ENCODE measurements at places on chromosomes 2 and 18.

DNA sequence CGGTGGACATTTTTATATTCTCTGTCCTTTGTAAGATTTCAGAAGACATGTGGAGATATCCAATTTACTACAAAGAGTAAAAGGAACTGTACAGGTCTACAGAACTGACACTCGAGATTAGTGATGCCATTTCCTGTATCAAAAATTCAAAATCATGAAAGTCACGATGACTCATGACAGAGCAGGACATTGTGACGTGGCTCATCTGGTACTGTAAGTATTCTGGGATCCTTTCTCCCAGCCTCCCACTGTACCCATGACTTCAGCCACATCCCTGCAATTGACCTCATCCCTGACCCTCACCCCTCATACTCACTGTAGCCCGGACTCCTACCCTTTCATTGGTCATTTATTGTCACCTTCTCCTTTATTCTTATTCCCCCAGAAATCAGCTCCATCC, 736.5 kb downstream of the EPHA4 start:
- no peak for DNase-seq

DNA sequence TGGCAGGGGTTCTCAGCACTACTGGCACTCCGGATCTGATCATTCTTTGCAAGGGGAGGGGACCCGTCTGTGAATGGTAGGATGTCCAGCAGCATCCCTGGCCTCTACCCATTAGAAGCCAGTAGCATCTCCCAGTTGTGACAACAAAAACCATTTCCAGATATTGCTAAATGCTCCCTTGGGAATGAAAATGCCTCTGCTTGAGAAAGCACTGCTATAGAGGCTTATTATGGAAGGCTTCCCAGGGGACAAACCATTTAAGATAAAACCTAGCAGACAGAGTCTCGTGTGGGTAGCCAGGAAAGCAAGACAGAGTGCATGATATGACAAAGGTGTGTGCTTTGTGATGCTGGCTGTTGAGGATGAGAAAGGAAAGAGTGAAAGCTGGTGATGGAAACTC, 273.7 kb downstream of the TMX3 start:
- DNase-seq = no peak

DNA sequence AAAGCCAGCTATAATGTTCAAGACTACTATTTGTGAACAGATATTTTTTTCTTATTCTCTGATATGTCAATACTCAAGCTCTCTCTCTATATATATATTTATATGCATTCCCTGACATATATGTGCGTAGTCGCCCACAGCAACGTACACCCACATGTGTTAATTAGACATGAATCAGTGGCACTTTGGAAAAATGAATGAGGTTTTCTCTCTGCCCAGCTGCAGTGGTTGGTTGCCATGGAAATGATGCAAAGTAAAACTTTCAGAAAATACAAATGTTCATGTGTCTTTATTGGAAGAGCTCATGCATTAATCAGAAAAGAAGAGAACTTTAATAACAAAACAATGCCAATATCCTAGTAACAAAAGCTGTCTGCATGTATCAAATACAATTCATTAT, 34.7 kb downstream of the UNC80 start:
- no peak for DNase-seq

- no peak for DNase-seq
Measured at GRCh38 chr2:152413228-152414030, 78.5 kb downstream of the FMNL2 start.

DNA sequence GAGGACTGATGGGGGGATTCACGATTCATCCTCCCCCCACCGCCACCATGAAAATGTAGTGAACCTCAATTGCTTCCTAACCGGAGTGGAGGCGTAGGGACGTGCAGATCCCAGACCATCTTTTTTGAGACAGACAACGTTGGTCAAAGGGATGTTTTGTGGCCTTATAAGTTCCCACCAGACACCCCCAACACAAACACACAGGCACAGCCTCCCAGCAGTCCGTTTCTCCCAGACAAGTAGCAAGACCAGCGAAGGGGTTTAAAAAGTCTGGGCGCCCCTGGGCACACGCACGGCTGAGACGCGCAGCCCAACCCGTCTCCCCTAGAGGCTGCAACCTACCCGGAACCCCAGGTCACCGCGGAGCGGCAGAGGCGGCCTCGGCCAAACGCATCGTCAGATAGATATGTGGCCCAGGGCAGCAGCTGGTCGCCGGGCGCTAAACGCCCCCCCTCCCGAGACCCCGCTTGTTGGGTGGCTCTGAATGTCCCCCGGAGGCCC, 1.3 kb downstream of the GBX2 start:
- DNase-seq = no peak

DNA sequence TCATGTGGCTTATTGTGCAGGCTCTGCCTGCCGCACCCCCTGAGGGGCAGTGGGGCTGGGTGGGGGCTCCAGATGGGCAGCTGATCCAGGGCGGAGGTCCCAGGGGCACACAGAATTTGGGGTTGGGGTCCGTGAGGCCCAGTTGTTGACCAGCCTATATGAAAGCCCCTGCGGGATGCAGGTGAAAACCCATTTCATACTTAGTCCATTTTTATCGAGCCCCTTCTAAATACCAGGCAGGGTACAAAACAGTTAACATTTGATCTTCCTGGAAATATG, 30.6 kb downstream of the MYO7B start:
- DNase-seq = no peak

GRCh38 chr2:176178757-176179295, 9.6 kb upstream of the HOXD1 start:
- no peak for DNase-seq

DNA sequence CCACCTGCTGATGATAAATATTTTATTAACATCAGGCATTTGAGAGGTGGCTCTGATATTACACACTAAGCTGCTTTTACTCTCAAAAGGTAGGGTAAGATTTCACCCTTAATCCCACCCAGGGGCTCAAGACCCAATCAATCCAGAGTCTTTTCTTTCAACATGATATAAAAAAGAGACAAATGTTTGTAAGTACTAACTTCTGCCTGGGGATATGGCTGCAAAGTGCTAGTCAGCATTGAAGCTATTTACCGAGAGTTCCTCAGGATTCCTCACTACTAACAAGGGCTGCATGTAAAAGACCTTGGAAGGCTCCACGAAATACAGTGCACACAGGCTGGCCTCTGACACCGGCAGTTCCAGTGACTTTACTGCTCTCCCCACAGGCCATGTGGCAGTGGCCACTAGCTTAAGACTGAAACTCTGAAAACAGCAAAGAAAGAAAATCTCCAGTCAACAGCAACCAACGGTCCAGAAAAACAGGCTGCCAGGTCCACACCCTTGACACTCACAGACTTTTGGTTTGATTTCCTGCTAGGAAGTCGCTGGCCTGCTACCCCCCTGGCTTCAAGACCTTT, 11.2 kb downstream of the MREG start:
- DNase-seq = no peak

GRCh38 chr2:133346654-133347053, 221.6 kb downstream of the NCKAP5 start:
- no peak for DNase-seq

DNA sequence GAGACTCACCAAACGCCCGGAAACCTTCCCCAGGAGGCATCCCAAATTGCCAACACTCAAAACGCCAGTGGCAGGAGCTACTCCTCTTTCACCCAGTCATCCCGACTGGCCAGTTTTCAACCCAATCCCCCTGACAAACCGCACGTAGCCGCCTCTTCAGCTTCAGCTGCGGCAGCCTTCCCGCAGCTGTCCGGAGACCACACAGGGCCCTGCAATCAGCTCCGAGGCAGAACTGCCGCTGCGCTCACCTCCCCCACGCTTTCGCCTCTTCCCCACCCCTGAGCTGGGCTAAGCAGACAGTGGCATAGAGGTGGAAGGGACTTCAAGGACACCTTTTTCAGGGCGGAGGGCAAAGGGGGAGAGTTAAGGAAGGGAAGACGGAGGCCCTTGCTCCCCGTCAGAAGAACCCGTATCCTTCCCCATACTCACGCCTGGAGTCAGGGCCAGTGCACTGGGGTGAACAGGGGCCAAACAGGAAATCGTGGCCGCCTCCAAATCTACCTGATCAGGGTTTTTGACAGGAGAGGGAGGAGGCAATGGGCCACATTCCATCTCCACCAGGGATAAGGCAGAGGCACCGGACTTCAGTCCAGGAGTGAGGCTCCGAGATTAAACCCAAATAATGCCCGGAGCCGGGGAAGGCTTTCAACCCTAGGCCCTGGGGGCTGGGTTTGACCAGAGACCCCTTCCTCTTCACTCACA, 16.9 kb downstream of the CYP26B1 start:
- no peak for DNase-seq

GRCh38 chr18:417495-417894, 83.0 kb downstream of the COLEC12 start:
- DNase-seq = no peak

GRCh38 chr2:164335128-164335527, 286.2 kb downstream of the GRB14 start:
- no peak for DNase-seq

- no peak for DNase-seq
Measured at GRCh38 chr18:56841836-56842235, 190.7 kb downstream of the WDR7 start.

- no peak for DNase-seq
Measured at GRCh38 chr2:101371636-101372035, 15.7 kb downstream of the CREG2 start.

- DNase-seq = no peak
Measured at GRCh38 chr2:140506606-140507005, 1624.2 kb downstream of the LRP1B start.

GRCh38 chr2:170882758-170883157, 46.3 kb upstream of the GORASP2 start:
- no peak for DNase-seq

DNA sequence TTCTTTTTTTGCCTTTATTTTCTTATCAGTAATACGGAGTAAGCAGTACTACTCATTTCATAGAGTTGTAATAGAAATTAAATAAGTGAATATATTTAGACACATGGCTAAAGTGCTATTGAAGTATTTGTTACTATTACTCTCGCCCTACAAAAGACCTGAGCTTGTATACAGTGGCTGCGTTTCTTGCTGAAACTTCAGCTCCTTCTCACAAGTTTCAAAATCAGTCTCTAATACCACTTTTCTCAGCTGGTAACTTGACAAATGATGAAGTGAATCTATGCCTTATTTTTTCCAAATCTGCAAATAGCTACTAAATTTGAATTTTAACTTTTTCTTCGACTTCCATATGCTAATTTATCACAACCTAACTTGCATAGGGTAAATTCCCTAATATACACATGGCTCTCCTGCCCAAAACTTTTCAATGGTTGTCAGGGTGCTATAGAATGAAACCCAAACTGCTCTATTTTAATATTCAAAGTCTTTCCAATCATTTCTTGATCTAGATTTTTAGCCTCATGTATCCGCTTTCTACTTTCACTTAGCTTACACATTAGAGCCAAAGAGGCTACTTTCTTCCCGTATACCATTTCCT, 347.8 kb upstream of the GULP1 start:
- DNase-seq = no peak

- DNase-seq = no peak
Measured at GRCh38 chr2:66702301-66702700, 267.4 kb downstream of the MEIS1 start.

- no peak for DNase-seq
Measured at GRCh38 chr18:56112013-56112749, 524.2 kb upstream of the TCF4 start.

DNA sequence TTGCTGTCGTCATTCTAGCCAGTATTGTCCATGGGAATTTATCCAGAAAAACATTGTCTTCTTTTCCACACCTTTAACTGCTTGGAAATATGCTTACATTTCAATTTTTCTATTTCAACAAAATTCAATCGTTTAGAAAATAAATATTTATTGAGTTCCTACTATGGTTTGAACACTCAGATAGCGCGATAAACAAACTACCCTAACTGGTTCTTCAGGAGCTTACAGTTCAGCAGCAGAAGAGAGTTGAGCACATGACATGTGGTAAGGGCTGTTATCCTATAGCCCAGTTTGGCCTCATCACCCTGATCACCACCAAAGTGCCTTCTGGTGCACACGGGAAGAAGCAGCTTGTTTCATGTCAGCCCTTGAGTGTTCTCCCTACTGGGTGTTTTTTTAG, 375.2 kb upstream of the SMIM21 start:
- DNase-seq = no peak

- no peak for DNase-seq
Measured at GRCh38 chr2:109105113-109105512, 23.9 kb upstream of the SH3RF3 start.

DNA sequence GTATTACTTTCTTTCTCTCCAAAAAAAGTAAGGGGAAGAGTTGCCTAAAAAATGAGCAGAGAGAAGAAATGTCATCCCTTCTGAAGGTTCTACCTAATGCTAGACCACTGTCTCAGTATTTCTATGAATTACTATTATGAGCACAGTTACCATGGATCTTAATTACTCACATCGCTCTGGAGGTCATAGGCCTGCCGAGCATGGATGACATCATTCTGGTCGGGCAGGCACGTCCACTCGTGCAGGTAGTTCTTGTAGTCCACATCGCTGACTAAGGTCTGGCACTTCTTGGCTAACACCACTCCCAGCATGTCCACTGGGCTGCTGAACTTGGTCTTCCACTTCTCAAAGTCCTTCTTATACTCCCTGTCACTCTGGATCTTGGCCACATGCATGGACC, 106.9 kb downstream of the NEB start:
- DNase-seq = no peak

Data from left ventricle myocardium inferior (tissue), 1 donor.